NCI-H774 (cell line): ENCODE measurements at places on chromosomes 7 and 10.

DNA sequence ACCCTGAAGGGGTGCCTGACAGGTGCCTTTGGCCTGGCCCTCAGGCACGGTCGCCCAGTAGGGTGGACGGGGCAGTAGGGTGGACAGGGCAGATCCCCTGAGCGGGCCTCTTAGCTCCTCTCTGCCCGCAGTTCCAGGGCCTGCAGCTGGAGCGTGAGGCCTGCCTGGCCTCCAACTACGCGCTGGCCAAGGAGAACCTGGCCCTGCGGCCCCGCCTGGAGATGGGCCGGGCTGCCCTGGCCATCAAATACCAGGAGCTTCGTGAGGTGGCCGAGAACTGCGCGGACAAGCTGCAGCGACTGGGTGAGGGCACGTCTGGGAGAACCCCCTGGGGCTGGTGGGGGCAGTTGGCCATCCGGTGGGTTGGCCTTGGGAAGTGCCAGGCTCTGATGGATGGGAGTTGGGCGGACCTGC lies 1.7 kb downstream of the VPS37D start:
- no peak for DNase-seq

- no peak for DNase-seq
Measured at GRCh38 chr10:81251457-81252115, 623.4 kb upstream of the NRG3 start.

GRCh38 chr10:24208661-24209431 lies at the start of gene KIAA1217:
KIAA1217 (plus strand) TSS chr10:24209138; CDS start chr10:24209194, 56 bp downstream.
- DNase-seq = no peak

- no peak for DNase-seq
Measured at GRCh38 chr7:158364451-158364850, 223.2 kb downstream of the PTPRN2 start.

DNA sequence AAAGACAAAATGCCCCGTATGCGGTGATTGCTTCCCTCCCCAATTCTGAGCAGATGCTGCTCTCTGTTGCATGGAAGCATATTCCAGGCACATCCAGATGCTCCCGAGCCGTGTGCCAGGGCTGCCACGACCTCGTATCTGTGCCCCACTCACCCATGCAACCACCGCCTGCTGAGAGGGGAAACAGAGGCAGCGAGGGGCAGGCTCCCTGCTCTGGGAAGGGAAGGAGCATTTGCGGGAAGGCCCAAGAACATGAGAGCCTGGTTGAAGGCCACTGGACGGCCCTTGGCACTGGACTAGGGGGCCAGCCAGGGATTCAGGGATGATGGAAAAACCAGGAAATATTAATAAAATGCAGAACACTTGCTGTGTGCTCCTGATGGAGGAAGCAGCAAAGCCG lies 89.4 kb downstream of the CTBP2 start:
- no peak for DNase-seq

- no peak for DNase-seq
Measured at GRCh38 chr10:13117841-13118783, 18.1 kb downstream of the OPTN start.

GRCh38 chr10:79056361-79056735 lies 12.4 kb upstream of the ZMIZ1 start:
- no peak for DNase-seq

- no peak for DNase-seq
Measured at GRCh38 chr7:92028686-92029085, 88.0 kb downstream of the AKAP9 start.

GRCh38 chr7:108794466-108794865 lies 224.8 kb downstream of the DNAJB9 start:
- no peak for DNase-seq

GRCh38 chr10:69710008-69710888 lies 80.2 kb downstream of the FAM241B start:
- no peak for DNase-seq

DNA sequence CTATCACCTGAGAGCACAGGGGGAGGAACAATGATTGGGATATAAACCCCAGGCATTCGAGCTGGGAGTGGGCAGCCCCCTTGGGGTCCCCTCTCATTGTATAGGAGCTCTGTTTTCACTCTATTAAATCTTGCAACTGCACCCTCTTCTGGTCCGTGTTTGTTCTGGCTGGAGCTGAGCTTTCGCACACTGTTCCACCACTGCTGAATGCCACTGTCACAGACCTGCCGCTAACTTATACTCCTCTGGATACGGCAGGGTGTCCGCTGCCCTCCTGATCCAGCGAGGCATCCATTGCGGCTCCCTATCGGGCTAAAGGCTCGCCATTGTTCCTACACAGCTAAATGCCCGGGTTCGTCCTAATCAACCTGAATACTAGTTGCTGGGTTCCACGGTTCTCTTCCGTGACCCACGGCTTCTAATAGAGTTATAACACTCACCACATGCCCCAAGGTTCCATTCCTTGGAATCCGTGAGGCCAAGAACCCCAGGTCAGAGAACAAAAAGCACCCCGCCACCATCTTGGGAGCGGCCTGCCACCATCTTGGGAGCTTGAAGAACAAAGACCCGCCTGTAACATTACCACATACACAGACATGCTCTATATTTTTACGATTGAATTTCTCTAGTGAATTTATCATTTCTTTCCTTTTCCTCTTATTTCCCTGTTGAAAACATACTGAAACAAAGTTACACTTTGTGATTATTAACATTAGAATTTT lies 9.0 kb downstream of the ZWINT start:
- no peak for DNase-seq

DNA sequence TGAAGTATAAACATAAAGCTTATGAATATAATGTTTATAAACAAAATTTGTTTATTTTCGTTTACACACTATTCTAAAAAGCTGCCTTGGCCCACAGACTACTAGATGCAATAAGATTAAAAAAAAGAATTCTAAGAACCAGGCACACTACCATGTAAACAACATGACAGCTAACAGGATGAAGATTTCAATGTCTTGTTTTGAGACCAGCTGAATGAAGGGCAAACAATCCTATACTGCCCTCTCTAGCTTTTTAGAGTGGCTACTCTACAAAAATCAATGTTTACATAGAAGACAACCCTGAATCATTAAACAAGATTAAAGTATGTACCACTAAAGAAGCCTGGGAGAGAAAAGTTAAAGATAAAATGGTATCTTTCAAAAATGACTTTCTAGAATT lies 38.6 kb downstream of the SLC25A40 start:
- DNase-seq = no peak

DNA sequence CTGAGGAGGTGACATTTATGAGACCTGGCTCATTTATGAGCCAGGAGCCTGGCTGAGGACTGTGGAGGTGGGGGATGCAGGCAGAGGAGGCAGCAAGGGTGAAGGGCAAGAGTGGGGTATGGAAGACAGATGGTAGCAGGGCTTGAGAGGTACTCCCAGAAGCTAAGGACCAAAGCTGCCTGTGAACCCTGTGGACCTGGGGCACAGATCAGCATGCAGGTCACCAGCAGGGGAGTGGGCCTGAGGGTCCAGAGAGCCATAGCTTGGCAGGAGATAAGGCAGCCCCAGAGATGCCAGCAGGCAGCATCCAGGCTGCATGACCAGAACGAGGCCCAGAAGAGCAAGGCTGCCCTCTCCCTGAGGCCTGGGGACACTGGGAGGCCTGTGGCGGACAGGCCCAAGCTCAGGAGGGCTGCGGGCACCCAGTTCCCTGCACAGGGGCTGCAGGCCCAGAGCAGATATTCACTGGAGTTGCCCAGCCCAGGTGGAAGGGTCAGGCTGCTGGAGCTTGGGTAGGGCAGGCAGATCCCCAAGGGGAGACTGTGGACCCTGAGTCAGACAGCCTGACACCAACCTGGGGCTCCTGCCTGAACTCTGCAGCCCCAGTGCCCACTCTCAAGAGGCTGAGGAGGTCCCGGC lies 3.4 kb downstream of the GPR15LG start:
- DNase-seq = no peak

GRCh38 chr10:118516716-118517115 lies 78.7 kb downstream of the PRLHR start:
- no peak for DNase-seq

DNA sequence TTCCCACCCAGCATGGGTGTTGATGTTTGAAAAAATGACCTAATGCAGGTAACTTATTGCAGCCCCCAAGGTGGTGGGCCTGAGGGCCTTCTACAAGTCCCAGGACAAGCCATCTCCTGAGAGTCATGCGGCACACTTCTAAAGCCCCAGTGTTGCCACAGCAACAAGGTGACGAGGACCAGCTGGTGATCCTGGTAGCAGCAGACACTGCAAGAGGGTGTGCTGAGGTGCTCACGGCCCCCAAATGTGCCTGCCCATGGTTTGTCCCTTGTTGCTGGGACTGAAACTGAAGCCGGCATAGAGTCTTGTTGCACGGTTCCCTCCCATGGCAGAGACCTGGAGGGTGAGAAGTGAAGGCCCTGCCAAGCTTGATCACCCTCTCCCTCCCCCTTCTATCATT lies 333.2 kb upstream of the MGMT start:
- no peak for DNase-seq

DNA sequence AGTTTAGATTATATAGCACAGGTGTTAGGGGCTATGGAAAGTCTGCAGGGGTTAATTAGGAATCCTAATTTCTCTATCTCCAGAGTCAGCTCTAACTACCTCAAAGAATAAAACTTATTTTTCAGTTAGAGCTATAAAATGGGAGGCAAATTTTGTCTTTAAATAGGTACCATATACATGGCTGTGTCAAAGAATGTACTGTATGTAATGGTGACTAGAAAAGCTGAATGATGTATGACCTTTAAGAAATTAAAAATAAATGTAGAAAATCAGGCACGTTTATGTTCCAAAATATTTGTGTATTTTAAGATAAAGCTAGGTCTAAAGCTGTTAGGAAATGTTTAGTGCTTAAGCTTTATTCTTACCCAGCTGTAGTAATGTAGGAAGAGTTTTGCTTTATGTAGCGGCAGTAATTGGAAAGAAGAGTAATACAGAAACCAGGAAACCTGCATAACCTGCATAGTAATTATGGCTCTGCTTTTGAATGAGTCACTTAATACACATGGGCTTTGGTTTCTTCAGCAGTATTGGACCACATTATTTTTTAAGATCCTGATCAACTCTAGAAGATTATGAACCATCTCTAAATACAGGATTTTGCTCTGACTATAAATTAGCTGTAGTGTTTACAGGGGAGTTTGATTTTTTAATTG lies 85.0 kb downstream of the KMT2E start:
- DNase-seq = no peak
